ENCODE measurements at places on chromosomes 6 and 20.

- no peak for DNase-seq
Measured at GRCh38 chr20:20734475-20734948, 22.1 kb upstream of the RALGAPA2 start.

GRCh38 chr20:58019027-58019849 is 209.2 kb downstream of the ANKRD60 start:
- DNase-seq: no peak

- no peak for DNase-seq
Measured at GRCh38 chr6:38476141-38476540, 163.6 kb downstream of the BTBD9 start.

DNA sequence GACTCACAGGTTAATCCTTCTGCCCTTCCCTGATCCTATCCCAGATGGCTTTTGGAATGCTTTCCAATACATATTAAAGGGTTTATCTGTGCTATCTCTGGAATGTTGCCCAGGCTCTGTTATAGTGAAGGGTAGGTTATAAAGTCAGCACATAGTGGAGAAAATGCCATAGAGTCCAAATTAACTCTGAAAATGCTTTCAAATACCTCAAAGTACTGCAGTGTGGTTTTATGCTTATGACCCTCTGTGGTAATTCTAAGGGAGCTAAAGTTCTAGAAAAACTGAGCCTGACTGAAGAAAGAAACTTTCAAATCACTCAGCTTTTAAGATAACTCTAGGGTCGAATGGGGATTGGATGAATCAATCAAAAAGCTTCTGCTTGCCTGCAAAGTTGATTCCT is 159.8 kb downstream of the PLCB1 start:
- no peak for DNase-seq

GRCh38 chr6:89208551-89208950 is 8.6 kb downstream of the GABRR1 start:
- DNase-seq: no peak

DNA sequence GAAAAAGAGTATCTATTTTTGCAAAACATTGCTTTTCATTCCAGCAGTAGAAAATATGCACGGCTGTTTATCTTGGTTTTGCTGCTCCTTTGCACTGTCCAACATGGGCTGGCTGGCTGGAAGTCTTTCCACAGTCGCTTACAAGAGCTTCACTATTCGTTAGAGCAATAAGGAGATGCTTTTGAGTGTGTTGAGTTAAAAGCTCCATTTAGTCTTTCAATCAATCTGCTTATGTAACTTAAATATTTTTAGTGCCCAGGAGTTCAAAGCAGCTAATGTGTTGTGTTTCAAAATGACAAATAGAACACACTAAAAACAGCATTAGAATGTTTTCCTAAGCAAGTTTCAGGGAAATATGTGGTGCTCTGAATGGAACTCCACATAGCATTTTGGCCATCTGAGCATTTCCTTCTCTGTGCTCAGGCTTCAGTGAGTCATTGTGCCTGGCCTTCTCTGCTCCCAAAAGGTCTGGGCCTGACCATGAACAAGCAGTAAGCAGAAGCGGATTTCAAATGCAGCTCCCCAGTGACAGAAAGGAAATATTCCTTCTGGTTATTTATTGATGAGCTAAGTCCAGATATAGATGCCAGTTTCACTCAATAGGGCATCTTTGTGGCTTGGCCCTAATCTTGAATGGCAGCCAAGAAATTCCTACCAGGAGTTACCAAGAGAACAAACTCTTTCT is 580.3 kb downstream of the TENT5A start:
- DNase-seq: no peak

- no peak for DNase-seq
Measured at GRCh38 chr20:7971536-7972280, 31.4 kb upstream of the HAO1 start.

DNA sequence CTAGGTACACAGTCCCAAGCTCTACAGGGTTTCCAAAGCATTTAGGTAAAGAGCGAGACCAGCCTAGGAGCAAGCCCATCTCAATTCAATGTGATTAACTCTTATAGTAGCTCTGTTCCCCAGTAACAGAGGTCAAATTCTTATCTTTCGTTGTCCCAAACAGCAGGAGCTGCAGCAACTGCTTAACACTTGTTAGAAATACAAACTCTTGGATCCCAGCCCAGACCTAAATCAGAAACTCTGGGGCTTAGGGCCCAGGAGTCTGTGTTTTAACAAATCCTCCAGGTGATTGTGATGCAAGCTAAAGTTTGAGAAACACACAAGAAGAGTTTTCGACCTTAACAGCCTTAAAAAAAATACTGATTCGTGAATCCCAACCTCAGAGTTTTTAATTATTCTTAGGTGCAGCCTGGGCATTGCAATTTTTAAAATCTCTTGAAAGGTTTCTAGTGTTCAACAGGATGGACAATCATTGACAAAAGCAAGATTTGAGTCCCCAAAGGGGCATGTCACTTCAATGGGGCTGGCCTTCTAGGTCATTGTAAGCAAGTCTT is 127.4 kb upstream of the HCRTR2 start:
- no peak for DNase-seq

GRCh38 chr20:44516491-44516890 is 5.4 kb downstream of the SERINC3 start:
- no peak for DNase-seq

DNA sequence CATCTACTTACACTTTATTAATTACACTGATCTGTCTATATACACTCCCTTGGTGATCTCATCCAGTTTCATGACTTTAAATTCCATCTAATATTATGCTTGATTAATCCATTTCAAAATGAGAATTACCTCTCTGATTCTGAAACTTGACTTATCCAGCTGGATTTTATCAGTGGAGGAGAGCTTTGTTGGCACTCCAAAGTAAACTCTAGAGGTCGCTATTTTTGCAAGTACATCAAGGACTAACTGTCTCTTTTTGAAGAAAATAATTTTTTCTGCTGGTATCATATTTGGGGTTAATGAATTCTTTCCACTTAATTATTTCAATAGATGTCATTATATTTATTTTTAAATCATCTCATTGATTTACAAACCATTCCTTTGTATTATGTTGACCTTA is 630.3 kb upstream of the MAN1A1 start:
- no peak for DNase-seq

- DNase-seq: peak; percentile 62
Measured at GRCh38 chr20:50027611-50028105, 44.9 kb downstream of the SNAI1 start.

- no peak for DNase-seq
Measured at GRCh38 chr6:107555449-107555848, 65.5 kb downstream of the SOBP start.

GRCh38 chr20:53146201-53146891 is 174.2 kb downstream of the TSHZ2 start:
- no peak for DNase-seq

- no peak for DNase-seq
Measured at GRCh38 chr20:51979226-51979625, 176.9 kb upstream of the SALL4 start.

GRCh38 chr6:2108700-2109306 is 136.6 kb downstream of the GMDS start:
- DNase-seq: no peak

GRCh38 chr6:131470534-131470933 is 102.5 kb upstream of the ARG1 start:
- DNase-seq: no peak

GRCh38 chr6:33024521-33024920 is 15.1 kb upstream of the HLA-DOA start:
- no peak for DNase-seq

DNA sequence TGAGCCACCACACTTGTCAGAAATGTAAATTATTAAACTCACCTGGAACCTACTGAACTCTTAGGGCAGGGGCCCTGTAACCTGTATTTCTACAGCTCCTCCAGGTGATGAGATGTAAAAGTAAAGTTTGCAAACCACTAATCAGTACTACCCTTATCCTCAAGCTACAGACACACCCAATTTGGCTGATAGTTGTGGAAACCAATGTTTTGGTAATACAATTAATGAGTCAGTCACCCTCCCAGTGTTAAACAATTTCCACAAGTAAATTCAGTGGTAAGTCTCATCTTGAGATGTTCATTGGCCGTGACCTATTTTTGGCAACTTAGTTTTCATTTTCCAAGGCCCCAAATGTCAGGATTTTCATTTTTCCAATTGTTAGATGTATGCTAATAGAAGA is 29.6 kb downstream of the GCNT2 start:
- no peak for DNase-seq

- no peak for DNase-seq
Measured at GRCh38 chr20:61785567-61785816, 280.2 kb downstream of the TAF4 start.

DNA sequence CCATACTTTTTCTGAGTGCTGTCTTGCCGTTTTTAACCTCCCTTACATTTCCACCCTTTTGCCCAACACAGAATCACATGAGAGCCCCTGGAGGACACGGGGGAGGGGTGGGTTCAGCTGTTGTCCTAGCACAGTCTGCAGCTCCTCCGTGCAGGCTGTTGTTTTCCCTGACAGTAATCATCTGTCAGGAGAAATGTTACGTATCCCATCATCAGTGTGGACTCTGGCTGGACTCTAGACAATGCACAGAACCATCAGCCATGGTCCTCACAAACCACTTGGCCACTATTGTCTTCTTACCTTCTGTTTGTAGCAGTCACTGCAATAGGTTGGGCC is 92.1 kb downstream of the RIN2 start:
- DNase-seq: no peak

DNA sequence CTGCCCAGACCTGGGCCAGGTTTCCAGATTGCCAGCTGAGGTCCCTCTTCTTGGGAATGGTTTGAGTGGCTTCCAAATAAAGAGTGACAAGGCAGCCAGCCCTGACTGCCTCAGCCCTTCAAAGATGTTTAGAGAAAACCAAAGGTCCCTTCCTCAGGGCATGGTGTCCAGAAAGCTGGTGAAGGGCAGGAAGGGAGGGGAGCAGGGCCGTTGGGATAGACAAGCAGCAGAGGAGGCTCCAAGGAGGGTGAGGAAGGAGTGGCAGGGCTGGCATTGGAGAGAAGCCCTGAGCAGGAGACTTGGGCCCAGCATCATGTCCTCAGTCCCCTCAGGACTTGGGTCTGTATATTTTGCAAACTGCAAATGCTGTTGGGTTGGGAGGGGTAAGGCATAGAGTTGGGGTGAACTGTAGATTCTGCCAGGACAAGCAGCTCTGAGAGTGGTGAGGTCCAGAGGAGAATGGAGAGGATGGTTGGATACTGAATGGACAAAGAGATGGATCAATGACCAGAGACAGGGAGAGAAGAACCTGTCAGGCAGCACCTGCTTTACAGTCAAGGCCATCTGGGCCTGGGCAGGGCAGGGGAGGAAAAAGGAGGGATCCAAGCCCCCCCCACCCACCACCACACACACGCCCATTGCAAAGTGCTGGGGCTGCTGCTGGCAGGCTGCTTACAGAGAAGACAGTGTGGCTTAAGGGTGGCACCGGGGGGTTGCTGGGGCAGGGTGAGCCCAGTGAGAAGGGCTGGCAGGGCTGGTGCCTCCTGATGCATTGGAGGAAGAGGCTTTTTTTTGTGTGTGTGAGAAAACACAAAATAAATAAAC is 5.5 kb upstream of the DSN1 start:
- DNase-seq: no peak

GRCh38 chr20:31587545-31588389 is 17.3 kb upstream of the ID1 start:
- DNase-seq: no peak

DNA sequence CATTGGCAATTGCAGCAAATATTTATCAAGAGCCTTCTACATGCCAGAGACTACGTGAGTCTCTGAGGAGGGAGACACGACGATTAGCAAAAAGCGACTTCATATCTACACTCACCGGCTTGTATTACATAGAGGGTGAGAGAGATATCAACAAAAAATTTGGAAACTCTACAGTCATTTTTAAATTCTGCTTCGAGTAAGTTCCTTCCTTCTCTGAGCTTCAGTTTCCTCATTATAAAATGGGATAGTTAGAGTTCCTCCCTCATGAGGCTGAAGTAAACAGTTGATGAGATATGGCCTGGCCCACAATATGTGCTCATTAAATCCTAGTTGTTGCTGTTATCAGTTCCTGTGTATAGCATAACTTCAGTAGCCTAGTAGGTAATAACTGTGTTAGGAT is 64.1 kb upstream of the SIRPA start:
- DNase-seq: no peak

GRCh38 chr6:15763837-15764236 is 101.0 kb upstream of the DTNBP1 start:
- DNase-seq: no peak

GRCh38 chr6:84912472-84913322 is 148.3 kb upstream of the TBX18 start:
- no peak for DNase-seq

GRCh38 chr6:168967281-168967925 is 286.2 kb downstream of the THBS2 start:
- no peak for DNase-seq

- DNase-seq: no peak
Measured at GRCh38 chr20:23826541-23827021, at the start of gene CST2. Gene CST2 (minus strand): TSS chr20:23826729. CDS start chr20:23826660, 69 bp downstream.

DNA sequence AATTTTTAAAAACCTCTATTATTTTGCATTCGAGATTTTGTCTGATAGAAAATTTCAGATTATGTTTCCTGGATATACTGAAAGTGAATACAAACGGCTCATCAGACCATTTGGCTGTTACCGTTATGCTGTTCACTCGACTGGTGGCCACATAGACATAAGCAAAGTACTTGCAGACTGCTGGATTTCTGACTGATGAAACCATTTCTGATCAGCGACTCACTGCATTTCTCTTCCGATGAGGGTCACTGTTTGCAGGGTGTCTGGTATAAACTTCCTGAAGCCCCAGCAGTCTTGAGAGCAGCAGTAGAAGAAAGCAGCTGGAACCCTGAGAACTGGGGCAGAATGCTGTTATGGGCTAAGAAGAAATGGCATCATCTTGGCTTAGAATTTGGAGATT is 17.7 kb downstream of the SNX9 start:
- no peak for DNase-seq

GRCh38 chr6:134431421-134431859 is 113.5 kb upstream of the SGK1 start:
- DNase-seq: no peak

- DNase-seq: no peak
Measured at GRCh38 chr6:170143401-170144150, 147.3 kb downstream of the DLL1 start.

All from omental fat pad (tissue), 4 donors.